ENCODE measurements at places on chromosomes 6 and 20.

DNA sequence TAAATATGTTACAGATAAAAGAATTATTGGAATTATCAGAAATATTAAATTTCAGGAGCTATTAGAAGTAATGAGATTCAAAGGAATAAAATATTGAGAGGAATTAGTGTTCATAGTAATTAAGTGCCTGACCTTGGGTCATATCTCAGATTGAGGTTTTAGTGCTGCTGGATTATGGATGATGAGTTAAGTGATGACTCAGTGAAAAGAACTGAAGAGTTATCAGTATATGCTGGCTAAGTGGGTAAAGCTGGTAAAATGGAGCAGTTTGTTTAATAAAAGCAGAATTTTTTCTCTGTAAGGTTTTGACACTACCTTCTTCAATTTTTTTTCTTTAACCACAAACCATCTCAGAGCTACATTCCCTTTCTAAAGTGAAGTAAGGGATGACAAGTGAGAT, 206.7 kb downstream of the MANEA start:
- DNase-seq: no peak

GRCh38 chr20:20425823-20426654, 58.1 kb downstream of the INSM1 start:
- DNase-seq: no peak

DNA sequence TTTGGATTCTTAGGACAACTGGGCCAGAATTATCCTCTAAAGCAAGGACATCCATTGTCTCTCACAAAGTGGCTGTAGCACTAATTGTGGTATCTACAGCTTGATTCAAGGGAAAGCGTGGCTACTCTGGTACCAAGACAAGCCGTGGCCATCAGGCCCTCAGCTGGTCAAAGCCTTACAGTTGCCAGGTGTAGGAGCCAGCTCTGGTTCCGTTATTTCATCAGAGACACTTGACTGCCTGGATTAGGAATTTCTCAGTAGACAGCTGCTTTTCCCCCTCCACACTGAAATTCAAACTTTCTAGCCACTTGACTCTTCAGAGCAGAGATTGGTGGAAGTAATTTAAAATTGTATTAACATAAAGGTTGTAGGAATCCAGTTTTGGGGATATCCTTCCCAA, 104.2 kb downstream of the ANKS1A start:
- DNase-seq: no peak

DNA sequence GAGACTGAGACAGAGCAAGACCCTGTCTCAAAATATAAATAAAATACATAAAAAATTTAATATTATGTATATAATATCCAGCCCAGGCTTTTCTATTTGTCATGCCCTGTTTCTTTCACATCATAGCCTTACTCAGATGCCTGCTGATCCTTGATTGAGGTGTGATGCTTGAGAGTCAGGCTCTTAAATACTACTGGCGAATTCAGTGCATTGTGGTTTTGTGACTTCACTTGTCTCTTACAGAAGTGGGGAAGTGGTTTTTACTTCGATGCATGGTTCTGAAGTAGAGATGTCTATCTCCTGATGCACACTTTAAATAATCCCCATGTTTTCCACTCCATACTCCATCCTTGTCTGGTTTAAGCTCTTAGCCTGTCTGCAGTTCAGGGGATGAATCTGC, 29.1 kb downstream of the ASXL1 start:
- peak; percentile 52 for DNase-seq

DNA sequence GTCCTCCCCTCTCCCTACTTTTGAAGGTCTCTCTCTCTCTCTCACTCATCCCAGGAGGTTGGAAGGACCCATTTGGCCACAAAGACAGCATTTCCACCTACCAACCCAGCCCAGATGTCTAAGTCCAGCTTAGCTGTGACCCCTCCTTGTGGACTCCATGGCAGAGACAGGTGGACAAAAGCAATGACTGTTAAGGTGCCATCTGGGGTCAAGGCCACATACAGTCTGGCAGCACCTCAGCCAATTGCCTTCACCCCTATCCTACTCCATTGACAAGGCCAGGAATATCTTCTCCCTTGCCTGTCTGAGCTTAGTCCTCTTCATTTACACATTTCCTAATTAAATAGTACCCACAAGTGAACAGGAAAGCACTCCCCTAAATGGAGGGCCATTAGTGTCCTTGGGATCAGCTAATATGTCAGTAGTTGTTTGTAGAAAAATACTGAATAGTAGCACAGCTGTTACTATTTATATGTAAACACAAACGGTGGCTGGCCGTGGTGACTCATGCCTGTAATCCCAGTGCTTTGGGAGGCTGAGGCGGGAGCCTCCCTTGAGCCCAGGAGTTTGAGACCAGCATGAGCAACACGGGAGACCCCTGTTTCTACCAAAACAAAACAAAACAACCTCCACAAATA, 28.8 kb downstream of the GCM1 start:
- peak; percentile 51 for DNase-seq

- peak; percentile 18 for DNase-seq
Measured at GRCh38 chr6:19669206-19669605, 168.0 kb upstream of the ID4 start.

DNA sequence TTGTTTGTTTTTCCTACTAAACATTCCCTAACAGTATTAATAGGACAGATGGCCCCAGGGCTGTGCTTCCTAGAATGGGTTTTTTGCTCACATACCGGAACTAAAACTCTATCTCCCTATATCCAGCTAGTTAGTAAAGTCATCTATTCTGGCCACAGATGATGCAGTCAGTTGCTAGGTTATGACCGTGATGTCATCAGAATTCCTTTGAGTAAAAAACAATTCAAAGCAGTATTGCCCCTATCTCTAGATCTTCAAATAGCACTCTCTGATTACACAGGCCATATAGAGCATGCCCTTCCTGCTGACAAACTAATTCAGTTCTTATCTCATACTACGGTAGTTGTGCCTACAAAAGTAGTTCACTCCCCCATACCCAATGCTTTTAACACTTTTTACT, 17.9 kb upstream of the ZNF451 start:
- no peak for DNase-seq

GRCh38 chr6:15337582-15337981, 91.7 kb downstream of the JARID2 start:
- no peak for DNase-seq

DNA sequence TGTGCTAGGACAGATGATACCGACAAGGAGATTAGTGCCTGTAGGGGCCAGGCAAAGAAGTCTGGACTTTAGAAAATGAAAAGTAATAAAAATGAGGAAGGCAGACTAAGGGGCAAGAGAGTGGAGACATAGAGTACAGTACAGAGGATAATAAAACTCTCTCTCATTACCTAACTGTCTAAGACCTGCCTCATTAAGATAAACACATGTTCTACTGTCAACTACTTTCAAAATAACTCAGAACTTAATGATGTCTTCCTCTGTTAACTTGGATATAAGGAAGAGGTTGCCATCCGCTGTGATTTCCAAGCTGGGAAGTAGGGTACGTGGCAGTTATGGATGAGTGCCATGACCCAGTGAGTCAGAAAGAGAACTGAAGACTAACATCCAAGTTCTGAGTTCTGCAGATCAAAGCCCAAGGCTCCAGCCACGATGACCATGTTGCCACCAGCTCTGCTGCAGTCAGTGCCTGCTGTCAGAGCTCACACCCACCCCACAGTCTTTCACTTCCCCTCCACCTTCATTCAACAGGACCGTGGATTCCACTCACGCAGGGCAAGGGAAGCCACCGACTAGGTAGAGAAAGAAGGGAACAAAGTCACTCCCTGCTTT, 81.8 kb downstream of the KIF16B start:
- no peak for DNase-seq

- DNase-seq: no peak
Measured at GRCh38 chr6:38555606-38556005, 84.1 kb downstream of the BTBD9 start.

DNA sequence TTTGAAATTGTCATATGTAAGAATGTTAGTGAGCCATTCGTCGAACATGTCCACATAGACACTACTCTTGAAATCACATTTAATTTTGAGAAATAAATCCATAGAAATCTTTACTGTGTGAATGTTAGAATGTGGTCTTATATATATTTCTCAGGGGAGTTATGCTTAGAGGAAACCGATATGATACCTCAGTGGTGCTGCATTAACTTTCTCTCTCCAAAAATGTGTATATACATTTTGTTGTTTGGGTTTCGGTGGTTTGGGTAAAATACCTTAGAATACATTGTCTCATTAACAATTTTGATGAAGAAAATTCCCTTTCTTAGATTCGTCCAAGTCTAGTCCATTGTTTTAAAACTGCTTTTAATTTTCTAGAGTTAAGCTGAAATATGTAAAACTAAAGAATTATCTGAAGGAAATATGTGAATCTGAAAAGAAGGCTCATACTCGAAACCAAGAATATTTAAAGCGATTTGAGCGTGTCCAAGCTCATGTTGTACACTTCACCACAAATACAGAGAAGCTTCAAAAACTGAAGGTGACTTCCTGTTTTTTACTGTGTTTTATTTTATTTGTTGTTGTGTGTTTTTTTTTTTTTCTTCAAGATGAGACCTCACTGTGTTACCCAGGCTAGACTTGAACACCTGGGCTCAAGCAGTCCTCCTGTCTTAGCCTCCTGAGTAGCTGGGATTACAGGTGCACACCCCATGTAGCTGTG, 10.3 kb downstream of the KIZ start:
- no peak for DNase-seq

DNA sequence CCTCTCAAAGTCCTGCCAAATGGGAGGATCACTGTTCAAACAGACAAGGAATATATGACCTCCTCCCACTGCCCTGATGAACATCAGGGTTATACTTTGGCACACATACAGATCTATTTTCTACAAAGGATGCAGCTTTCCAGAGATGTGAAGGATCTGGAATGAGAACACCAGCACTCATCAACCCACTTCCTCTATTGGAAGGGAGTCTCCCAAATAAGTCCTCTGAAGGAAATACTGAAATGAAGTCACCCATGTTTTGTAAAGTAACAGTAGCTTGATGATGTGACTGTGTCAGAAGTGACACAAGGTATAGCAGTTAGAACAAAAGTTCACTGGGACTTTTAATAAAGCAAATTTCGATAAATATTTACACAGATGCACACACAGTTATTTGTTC, 104.9 kb downstream of the OGFRL1 start:
- DNase-seq: peak; percentile 30

DNA sequence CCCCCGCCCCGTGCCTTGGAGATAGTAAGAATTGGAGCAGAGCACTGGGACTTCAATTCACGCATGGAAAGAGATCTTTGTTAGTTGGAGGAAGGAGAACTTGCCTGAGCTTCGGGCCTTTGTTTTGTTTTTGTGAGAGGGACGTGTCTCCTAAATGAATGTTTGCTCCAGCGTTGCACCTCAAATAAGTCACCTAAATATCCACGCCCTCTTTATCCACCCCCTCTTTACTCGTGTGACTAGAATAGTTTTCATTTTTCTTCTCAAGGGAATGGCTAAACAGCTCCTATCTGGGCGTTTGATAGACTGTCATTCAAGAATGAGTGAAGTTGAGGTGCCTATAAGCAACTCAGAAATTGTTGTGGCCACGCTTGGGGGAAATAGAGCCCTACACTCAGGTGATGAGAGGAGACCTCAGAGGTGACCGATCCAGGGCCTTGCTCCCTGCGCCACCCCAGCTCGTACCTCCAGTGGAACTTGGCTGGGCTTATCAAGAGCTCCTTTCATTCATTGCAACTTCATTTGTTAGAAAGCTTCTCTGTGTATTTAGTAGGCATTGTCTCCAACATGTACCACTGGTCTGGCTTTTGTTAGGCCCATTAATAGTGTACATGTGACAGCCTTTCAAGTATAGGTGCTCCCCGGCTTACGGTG, 861 bp downstream of the PCMTD2 start:
- DNase-seq: no peak

DNA sequence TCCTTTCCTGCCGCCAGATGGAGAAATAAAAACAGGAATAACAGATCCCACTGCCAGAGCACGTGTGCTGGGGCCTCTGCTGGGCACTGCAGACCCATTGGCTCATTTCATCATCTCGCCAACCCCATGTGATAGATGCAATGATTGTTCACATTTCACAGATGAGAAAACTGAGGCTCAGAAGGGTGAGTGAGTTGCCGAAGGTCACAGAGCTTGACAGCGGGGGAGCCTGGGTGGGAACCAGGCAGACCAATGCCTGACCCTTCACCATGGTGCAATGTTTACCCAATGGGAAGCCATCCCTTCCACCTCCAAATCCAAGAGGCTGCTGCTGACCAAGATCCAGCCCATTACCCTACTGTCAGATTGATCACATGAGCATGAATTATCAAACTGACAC, 105.1 kb downstream of the JPH2 start:
- no peak for DNase-seq

DNA sequence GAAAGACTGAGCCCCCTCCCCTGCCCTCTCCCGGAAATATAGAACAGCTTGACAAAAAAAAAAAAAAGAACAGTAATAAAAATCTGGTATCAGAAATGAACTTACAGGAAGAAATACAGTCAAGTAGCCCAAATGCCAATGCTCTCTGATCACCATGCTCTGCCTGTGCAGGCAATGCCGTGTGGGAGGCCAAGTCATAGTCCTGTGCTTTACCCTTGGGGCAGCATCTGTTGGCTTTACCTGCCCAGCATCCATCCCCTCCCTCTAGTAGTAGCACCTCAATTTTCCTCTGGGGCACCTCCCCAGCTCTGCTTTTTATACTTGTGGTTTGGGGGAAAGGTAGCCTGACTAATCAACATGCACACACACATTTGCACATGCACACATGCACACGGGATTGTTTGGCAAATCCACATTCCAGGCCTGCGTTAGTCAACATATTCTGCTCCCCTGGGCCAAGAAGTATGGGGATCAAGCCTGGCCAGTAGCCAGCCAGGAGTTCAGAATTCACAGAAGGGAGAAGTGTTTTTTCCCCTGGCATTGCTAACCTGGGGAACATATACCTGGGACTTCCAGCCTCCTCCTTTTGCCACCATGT, 70.2 kb downstream of the RIPOR3 start:
- no peak for DNase-seq

DNA sequence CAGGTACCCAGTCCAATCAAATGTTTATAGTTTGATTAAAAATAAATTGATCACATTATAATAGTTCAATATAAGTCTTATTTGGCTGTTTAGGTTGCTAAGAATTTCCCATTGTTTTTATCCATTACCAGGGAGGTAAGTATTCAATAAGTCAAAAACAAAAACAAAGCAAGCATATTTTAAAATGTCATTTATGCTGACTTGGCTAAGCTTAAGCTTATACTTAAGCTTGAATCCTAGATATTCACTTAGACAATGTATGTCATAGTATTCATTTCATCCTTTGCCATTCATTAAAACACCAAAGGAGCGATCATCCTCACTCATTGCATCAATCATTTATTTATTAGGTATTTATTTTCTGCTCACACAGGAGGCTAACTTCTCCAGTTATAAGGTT, 144.9 kb downstream of the PRL start:
- no peak for DNase-seq

- DNase-seq: no peak
Measured at GRCh38 chr6:57432157-57432556, 114.7 kb downstream of the PRIM2 start.

GRCh38 chr6:46961232-46961631, 39.5 kb upstream of the ADGRF5 start:
- DNase-seq: no peak

- DNase-seq: no peak
Measured at GRCh38 chr20:58891086-58891717, 38.7 kb downstream of the GNAS start.

Measured in stomach (tissue), 19 donors.